CD14-positive monocyte (primary cell): ENCODE measurements at places on chromosomes 1 and 21. TPM values are rescaled to one million over a fixed set of nuclear protein-coding genes. Genes with fewer than 3 reads are reported as not detected.

The CFH gene
- polyA plus RNA-seq, result 1.1 TPM

The ICOSLG gene
- polyA plus RNA-seq, result 6.6 and 9.0 TPM in 2 replicates

The ZNF593OS gene
- polyA plus RNA-seq, result 0.59 TPM

The MAEL gene
- polyA plus RNA-seq, result not detected in 2 replicates

The PRXL2B gene
- polyA plus RNA-seq, result 6.0 TPM

The MROH7 gene
- polyA plus RNA-seq, result 0.67 and 1.1 TPM in 2 replicates

The CYP4A22 gene
- not detected in 2 replicates for polyA plus RNA-seq

GRCh38 chr1:9561429-9561828, 22.2 kb downstream of the SLC25A33 start:
- peak; percentile 91 for DNase-seq

DNA sequence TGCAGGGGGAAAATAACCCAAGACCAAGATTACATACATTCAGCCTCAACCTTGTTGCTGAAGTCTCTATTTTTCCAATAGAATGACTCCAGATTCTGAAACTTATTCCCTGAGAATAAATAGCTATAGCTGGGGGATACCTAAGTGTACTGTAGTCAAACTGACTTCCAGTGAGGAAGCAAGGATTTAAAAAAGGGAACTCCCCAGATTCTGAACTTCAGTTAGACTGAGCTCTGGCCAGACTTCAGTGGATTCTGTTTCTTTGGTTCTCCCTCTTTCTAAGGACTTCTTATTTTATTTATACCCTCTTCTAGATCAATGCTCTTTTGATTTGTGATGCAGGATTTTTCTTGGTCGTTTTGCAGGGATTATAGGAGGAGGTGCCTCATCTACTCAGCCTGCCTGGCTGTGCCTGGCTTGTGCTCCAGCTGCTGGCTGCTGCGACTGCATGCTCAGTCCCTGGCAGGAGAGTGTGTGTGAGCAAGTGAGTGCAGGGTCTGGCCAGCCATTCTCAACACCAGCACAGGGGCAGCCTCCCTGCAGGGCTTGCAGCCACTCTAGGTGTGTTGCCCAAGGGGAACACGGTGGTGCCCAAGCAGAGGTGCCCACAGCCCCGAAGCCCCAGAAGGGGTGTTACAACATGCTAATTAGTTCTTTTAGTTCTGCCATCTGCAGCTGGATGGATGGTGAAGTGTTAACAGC, 43.0 kb downstream of the SPATA17 start:
- peak; percentile 6 for DNase-seq

GRCh38 chr1:66380452-66381212, 153.3 kb upstream of the SGIP1 start:
- DNase-seq, result peak; percentile 93

DNA sequence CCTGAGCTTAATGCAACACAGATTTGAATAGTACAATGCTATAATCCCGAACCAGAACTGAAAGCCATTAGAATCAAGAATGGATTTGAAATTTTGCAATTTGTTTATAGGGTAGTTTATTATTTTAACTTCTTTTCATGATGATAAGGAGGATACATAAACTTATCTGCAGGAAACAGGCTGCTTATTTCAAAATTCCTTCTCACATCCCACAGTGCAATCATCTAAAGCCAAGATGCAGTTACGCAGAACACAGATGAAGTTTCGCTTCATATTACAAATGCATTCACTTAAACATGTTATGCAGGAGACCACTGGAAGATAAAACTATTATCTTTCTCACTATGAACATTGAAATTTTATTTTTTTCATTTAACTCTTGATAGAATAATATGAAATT, 1019.6 kb downstream of the PLA2G4A start:
- DNase-seq, result no peak

DNA sequence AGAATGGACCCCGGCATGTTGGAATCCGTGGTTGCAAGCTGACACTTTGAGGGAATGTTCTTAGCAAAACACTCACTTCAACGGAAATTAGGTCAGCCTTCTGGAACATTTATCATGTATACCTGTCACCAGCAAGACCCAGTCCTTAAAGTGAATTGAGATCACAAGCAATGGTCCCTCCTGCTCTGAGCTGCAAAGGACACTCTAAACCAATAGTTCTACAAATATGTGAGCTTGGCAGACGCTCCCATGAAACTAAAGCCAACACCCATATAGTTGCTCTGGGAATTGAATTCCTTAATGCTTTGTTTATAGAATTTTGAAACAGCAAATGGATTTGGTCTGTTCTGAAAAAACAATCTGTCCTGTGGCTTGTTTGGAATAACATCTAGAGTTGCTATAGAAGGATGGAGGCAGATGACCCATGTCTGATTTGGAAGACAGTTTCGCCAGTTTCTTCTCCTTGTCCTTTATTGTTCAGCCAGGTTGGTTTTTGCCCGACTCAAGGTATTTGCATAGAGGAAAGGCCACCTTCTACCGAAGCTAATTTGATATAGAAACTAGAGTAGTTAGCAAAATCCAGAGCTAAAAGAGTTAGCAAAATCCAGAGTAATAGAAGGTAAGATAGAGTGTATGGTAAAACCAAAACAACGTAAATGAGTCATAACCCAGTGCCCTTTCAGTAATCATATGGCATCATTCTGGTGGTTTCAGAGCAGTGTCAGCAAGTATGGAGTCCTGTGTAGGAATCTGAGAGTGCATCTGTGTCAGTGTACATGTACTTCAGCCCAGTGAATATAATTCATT, 236.2 kb downstream of the NFIA start:
- no peak for DNase-seq

GRCh38 chr1:119359730-119360129, 8.9 kb upstream of the HAO2 start:
- no peak for DNase-seq

- DNase-seq, result no peak
Observed at GRCh38 chr1:3066250-3066711, 2.7 kb upstream of the PRDM16 start.

DNA sequence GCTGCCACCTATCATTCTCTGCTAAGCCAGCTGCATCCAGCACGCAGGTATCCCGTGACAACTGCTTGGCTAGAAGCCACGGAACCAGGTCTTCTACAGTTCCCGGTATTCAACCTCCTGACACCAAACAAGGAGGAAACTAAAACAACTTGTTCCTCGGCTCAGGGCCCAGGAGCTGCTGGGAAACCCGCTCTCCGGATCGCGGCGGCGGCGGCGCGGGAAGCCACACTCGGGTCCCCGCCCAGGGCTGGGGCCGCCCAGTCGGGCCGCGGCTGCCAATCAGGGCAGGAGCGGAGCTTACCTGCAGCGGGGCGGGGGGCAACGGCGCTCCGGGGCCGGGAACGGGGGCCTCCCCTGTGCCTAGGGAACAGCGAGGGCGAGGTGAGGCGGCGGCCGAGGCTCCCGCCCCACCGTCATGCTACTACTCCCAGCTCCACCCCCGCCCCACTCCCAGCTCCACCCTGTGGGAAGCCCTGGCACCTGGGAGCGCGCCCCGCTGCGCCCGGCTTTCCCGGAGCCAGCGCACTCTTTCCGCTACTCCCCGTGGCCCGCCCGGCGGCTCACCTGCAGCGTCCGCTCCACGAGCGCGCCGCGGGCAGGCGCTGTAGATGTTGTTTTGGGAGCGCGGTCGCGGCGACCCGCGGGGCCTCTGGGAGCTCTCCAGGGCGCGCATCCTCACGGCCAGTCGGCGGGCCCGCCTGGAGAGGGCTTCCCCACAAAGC, 12.1 kb downstream of the IL24 start:
- no peak for DNase-seq

- no peak for DNase-seq
Observed at GRCh38 chr1:112284796-112285195, 111.2 kb upstream of the CTTNBP2NL start.

- DNase-seq, result peak; percentile 1
Observed at GRCh38 chr1:201228011-201228983, 37.7 kb downstream of the IGFN1 start.

DNA sequence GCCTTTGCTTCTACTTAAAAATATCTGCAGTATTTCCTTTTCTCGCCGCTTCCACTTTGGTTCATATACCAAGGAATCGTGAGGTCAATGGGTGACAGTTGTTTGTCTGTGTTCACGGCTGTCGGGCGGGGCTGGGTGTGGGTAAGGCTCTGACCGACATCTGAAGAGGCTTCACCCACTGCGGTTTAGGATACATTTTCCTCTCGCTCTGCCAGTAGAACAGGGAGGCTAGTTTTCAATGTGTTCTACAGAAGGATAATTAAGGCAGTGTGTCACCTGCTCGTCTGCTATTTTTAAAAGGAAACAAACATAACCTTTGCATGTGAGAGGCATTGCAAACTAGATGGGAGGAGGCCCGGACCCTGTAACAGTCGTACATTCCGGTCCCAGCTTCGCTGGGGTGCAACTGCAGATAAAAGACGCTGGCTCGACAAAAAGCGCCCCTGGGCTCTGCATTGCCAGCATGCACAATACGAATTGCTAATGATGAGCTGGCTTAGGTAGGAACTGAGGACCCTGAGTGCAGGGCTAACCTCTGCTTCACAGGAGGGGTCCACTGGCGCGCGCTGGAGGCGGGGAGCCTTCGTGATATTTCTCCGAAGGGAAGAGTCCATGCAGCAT, 8.5 kb upstream of the ERG start:
- peak; percentile 40 for DNase-seq

DNA sequence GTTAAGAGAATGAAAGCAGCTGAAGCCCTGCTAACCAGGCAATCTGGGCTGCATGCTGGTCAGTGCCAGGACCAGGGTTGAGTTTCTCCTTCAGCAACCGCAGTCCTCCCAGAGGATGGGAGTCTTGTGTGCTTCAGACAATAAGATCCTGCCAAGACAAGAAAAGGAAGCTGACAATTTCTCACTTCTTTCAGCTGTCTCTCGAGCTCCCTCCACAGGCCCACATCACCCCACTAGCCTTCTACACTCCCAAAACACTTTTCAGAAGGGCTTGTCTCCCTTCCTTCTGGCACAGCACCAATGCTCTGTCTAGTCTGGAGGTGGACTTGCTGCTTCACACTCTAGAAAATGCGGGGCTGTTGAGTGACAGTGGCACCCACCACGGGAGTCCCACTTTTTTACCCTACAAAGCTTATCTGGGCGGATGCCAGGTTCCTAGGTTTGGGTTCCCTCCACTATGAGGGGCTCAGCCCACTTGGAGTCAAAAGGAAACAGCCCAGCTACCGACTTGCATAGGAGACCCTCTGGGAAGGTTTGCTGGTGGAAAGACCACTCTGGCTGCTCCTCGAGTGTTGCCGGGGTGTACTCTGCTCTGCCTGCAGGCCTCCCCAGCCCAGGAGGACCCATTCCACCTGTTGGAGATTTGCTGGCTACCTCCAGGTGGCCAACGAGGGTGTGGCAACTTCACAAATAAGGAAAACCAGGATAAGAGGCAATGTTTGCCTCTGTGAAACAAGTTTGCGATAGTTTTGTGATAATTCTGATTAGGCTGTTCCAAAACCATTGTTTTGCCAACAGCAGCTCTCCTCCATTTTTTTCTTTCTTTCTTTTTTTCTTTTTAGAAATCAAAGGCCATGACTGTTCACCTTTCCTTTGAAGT, 68.9 kb downstream of the TENT5C start:
- DNase-seq, result no peak

GRCh38 chr21:34933609-34934335, 115.3 kb downstream of the RUNX1 start:
- DNase-seq, result peak; percentile 74

DNA sequence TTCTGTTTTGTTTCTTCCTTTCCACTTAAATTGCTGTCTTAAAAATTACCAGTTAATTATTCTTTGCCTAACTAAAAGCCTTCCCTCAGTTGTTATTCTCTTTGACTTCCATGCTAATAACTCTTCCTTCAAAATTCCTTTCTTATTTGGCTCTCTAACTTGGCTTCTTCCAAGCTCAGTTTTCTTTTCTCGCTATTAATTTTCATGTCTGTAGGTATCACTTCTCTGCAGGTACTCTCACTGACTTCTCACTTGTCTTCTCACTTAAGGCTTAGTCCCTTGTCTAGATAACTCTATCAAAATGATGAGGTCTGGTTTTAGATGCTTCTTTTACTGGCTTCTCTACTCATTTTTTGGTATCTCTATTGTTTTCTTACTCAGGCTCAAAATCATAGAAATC, 10.1 kb downstream of the CDC7 start:
- no peak for DNase-seq

DNA sequence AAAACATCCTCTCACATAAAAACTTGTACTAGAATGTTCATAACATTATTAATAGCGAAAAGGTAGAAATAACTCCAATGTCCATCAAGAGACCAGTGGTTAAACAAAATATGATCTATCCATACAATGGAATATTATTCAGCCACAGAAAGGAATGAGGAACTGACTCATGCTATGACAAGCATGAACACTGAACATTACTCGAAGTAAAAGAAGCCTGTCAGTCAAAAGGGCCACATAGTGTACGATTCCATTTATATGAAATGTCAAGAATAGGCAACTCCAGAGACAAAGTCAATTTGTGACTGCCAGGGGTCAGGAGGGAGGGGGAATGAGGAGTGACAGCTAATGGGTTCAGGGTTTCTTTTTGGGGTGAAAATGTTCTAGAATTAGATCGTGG, 2.3 kb downstream of the VPS26C start:
- peak; percentile 42 for DNase-seq

DNA sequence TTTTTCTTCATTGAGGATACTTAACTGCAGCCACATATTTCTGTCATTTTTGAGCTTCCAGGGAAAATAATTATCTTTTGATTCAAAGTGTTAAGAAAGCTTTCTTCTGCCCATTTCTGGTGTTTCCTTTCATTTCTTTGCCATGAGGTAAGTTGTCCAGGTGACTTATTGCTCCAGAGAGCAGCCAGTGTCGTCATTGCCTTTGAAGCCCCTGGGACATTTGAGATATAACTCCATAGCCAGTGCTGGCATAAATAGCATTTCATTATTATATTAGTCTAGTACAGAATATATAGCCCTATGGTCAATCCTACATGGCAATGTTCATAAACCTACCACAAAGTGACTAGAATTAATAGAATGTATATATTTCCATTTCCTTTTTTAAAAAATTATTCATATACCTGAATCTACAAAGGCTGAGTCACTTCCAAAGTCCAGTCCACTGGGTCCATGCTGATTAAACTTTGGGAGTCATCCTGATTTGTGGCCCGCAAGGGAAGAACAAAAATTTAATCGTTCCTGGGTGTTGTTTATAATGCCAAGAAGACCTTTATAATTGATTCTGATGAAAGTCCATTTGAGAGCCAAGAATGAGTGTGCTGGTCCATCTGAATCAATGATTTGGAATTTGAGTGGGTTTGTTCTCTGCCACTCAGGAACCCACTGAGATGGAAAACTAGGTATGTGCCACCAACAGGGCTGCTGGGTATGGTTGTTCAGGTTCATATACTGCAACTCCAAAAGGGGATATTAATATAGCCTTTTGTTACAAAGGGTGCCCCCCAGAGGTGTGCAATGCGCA, 221.8 kb upstream of the PLXNA2 start:
- DNase-seq, result no peak

DNA sequence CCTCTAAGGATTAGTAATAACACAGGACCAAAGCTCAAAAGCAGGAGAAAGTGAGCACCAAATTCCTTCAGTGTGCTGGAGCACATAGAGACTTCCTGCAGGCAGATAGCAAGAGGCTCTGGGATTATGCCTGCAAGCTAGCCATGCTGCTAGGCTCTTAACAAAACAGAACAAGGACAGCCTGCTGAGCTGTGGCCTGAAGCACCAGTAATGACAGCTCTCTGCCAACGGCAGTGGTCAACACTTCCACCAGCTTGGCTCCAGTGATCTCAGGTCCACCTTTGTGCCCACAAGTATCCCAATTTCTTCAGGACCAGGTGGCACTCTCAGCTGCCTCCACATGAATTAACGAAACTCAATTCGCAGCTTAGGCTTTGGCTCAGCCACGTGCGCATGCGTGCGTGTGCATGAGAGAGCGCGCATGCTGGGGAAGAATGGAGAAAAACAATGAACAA, 64.2 kb downstream of the SLC45A1 start:
- no peak for DNase-seq

GRCh38 chr1:205933671-205934618, 9.3 kb downstream of the SLC26A9 start:
- peak; percentile 69 for DNase-seq

GRCh38 chr1:66445492-66446181, 88.3 kb upstream of the SGIP1 start:
- peak; percentile 33 for DNase-seq
